ENCODE measurements at places on chromosomes 1 and 21.

DNA sequence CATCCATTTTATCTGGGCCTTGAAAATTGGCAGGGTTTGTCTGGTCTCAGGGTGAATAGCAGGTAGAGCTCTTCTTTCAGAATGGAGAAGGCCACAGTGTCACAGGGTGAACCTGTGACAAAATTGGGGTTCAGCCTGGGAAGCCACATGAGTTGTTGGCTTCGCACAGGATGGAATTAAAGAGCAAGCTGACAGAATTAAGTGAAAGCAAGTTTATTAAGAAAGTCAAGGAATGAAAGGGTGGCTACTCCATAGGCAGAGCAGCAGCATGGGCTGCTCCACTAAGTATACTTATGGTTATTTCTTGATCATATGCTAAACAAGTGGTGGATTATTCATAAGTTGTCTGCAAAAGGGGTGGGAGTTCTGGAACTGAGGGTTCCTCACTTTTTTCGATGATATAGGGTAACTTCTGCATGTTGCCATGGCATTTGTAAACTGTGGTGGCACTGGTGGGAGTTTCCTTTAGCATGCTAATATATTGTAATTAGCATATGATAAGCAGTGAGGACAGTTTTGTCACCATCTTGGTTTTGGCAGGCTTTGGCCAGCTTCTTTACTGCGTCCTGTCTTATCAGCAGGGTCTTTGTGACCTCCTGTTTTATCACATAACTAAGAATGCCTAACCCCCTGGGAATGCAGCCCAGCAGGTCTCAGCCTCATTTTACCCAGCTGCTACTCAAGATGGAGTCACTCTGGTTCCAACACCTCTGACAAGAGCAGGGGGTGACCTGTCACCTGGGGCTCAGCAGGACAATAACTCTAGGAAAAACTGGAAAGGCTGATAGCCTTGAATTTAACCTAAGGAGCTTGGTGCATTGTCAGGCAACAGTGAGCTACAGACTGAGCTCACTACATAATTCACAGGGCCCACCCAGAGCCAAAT is 5.1 kb downstream of the IFNAR2 start:
- H3K4me1 ChIP-seq = peaks cover 11% of the 10 kb centered on the region
- no peak overlapping the region for H3K4me3 ChIP-seq
- no peak overlapping the region for H3K27ac ChIP-seq
- no peaks in the 10 kb centered on the region for H3K36me3 ChIP-seq
- DNase-seq = no peak

DNA sequence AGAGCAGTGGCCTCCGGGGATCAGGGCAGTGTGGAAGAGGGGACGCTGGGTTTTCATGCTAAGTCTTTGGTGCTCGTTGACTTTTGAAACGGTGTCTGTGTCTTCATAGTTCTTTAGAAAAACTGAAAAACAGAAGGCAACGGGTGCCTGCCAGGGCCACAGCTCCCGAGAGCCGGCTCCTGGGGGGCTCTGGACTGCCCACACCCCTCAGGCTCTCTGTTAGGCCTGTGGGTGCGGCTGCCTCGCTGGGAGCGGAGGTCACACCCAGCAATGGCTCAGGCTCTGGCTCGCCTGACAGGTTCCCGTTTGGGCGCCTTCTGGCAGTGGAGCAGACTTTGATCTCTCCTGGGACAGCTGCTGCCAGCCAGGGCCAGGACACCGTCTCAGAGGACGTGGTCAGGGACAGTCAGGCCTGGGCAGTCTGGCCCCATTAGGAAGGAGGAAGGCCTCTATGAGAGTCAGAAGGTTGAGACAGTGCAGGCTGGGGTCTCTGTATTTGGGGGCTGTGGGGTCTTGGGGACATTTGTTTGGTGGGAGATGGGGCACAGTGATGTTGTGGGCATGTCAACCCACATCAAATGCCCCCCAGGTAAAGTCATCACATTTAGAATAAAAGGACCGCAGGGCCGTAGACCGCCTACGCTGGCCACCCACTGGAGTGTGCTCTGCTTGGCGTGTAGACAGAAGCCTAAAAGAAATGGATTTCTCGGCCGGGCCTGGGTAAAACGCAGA is 5.6 kb downstream of the ARHGEF16 start:
- no peak for DNase-seq
- H3K36me3 ChIP-seq = no peaks in the 10 kb centered on the region
- no peaks in the 10 kb centered on the region for H3K27me3 ChIP-seq
- no peak overlapping the region for H3K27ac ChIP-seq

DNA sequence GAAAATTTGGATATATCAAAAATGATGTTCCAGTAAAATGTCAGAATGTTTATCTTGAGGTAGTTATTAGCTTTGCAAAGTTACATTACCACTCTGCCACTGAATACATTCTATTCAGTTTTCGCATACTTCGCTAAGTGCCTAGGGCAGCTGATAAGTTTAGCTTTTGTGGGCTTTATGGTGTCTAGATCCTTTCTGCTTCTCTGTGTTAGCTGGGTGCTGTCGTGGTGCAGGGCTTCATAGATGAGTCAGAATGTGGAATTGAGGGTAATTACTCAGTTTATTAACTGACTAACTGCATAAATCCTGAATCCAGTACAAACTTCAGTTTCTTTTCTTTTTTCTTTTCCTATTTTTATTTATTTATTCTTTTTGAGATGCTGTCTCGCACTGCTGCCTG is 21.5 kb downstream of the NCAM2 start:
- no peak for DNase-seq
- no peaks in the 10 kb centered on the region for H3K4me1 ChIP-seq
- no peaks in the 10 kb centered on the region for H3K27me3 ChIP-seq
- H3K4me3 ChIP-seq = no peak overlapping the region
- no peak overlapping the region for H3K27ac ChIP-seq
- no peaks in the 10 kb centered on the region for H3K36me3 ChIP-seq

DNA sequence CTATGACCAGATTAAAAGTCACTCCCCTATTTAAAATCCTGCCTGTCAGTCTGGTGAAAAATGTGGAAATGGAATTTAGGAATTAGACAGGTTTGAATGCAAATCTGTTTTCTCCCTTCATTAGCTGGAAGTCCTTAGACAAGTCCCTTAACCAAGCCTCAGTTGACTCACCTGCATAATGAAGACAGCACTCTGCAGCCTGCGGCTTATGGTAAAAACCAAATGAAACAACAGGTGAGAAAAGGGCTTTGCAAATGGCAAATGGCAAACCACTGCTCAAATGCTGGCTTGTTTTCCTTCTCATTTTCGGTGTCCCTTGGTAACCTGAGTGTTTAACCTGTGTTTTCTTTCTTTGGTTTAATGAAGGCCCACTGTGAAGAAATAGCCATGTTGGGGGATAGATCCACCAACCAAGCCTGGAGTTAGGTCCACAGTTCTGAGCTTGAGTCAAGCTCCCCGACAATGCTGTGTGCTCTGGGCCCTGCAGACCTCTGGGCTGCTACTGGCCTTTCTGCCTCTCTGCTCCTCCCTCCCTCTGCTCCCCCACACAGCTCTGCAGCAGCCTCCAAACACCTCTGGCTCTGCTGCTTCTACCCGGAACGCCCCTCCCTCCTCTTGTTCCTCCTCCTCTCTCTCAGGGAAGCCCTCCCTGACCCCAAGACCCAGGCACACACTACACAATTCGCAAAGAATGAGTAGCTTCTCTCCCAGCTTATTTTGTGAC is 641.8 kb downstream of the MATN1 start:
- peaks cover 25% of the 10 kb centered on the region for H3K4me1 ChIP-seq
- H3K4me3 ChIP-seq = no peak overlapping the region
- H3K36me3 ChIP-seq = no peaks in the 10 kb centered on the region
- H3K27ac ChIP-seq = no peak overlapping the region
- DNase-seq = no peak

DNA sequence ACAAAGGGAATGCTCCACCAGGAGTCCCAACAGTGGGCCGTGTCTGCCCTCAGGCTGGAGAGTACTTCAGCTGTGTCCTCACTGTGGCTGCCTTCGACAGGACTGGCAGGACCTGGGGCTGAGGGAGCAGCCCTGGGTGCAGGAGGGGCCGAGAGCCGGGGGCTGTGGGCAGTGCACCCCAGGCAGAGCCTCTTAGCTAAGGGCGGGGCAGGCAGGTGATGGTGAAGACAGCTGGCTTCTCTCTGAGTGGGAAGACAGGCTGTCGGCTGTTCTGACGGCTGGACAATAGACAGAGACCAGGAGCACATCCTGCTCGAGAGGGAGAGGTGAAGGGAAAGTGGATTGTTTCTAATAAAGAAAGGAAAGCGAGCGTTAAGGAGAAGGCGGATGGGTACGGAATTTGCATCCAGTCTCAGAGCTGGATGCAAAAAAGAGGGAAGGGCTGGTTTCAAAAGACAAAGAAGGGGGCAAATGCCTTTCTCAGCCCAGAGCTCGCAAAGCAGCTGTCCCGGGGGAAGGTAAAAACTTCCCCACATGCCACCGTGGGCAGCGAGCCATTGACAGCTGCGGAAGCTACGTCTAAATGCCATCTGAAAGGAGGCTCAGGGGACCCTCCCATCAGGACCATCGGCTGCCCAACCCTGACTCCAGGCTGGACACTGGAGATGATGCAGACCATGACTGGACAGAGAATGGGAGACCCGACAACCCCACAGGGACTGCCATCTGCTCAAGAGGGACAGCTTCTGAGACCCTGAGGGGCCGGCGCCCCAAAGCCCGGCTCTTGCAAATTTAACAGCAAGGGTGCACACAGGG is 92.0 kb downstream of the STUM start:
- H3K27me3 ChIP-seq = no peaks in the 10 kb centered on the region
- no peak overlapping the region for H3K27ac ChIP-seq
- no peaks in the 10 kb centered on the region for H3K36me3 ChIP-seq
- DNase-seq = no peak
- H3K4me3 ChIP-seq = no peak overlapping the region

DNA sequence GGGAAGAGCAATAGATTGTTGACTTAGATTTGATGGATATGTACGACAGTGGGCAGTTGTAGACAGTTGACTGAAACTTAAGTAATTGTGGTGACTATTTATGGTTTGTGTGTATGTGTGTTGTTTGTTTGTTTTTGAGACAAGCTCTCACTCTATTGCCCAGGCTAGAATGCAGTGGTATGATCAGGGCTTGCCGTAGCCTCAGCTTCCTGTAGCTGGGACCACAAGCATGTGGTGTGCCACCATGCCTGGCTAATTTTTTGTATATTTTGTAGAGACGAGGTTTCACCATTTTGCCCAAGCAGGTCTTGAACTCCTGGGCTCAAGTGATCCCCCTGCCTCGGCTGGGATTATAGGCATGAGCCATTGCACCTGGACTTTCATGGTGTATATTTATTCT is 9.8 kb downstream of the SDHC start:
- no peaks in the 10 kb centered on the region for H3K27me3 ChIP-seq
- no peak overlapping the region for H3K4me3 ChIP-seq
- H3K4me1 ChIP-seq = no peaks in the 10 kb centered on the region
- H3K27ac ChIP-seq = no peak overlapping the region
- DNase-seq = no peak
- peaks cover 37% of the 10 kb centered on the region for H3K36me3 ChIP-seq

GRCh38 chr1:214427871-214428277 is 123.5 kb downstream of the PTPN14 start:
- H3K36me3 ChIP-seq = peaks cover 11% of the 10 kb centered on the region
- peak overlapping the region; percentile 10 for H3K4me3 ChIP-seq
- H3K27ac ChIP-seq = peak overlapping the region; percentile 90
- H3K27me3 ChIP-seq = no peaks in the 10 kb centered on the region
- H3K4me1 ChIP-seq = peaks cover 59% of the 10 kb centered on the region

- no peak overlapping the region for H3K4me3 ChIP-seq
- DNase-seq = no peak
- peaks cover 14% of the 10 kb centered on the region for H3K4me1 ChIP-seq
- H3K27me3 ChIP-seq = no peaks in the 10 kb centered on the region
Observed at GRCh38 chr1:244960904-244961303, 96.6 kb upstream of the HNRNPU start.

Data from SK-N-SH (cell line).